ENCODE measurements at places on chromosomes 5 and 9. TPM values are rescaled to one million over a fixed set of nuclear protein-coding genes. Genes with fewer than 3 reads are reported as not detected.

DNA sequence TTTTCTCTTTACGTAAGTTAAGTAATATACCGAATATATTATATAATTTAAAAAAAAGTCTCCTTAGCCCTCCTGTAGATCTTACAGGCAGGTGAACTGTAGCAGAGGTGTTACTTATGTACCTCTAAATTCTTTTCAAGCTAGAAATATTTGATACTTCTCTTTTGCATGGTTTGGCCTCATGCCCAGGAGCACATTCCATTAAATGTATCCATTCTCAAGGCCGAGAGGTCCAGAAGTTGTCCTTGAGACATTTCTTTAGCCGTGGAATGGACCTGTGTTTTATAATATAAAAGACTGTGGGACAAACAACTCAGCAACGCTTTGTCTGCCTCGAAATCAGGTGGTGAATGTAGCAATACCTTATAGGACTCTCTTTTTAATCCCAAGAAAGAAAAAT, 184.5 kb downstream of the TRIO start:
- no peak for DNase-seq

Gene STING1
- total RNA-seq, result 10.7 TPM

- DNase-seq, result peak; percentile 14
These were observed 16.7 kb upstream of the COMMD10 start for GRCh38 chr5:116068028-116068632.

GRCh38 chr5:5645891-5646290, 223.4 kb downstream of the ICE1 start:
- no peak for DNase-seq

Gene EMB
- total RNA-seq, result 72.9 TPM

Gene NOP16
- total RNA-seq, result 8.7 TPM

DNA sequence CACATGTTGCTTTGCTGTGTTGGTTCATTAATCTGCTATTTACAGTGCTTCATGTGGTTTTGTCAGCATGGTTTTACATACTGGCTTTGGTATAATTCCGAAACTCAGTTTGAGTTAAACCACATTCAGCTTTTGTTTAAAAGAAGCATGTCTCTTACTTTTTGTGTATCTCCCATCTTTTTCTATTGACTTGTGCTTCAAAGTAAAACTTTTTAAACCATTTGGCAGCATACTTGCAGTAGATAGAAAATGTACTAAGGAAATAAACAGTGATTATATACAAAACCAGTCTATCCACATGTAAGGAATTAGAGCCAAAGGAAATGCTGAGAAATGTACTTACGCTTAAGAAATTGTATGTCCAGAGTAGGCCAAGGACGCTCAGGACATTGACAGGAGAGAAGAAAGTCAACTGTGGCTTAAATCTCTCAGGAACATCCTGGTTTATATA, 286.9 kb downstream of the ARHGEF28 start:
- no peak for DNase-seq

- no peak for DNase-seq
These were observed 12.5 kb upstream of the SSBP2 start for GRCh38 chr5:81763294-81763928.

- DNase-seq, result no peak
These were observed 26.4 kb downstream of the ANXA6 start for GRCh38 chr5:151130922-151131891.

Gene TAF11L10
- total RNA-seq, result not detected

DNA sequence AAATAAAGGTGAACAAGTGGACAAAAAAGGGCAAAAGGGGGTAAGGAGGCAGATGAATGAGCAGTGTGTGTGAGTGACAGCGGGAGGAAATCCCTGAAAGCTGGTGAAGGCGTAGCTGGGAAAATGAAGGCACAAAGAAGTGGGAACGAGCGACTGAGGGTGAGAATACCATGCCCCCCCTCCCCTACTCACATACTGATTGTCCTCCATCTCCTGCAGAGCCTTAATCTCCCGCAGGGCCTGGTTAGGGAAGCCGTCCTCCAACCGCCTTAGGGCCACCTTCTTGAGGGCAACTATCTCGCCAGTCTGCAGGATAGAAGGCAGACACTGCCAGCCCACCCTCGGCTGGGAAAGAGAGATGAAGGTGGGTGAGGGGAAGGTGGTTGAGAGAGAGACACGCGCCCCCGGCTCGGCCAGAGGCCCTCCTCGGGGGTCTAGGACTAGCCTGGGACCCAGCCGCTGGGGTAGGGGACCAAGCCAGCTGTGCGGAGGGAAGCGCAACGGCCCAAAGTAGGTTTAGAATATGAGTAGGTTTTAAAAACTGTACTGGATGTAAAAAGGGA, 522 bp downstream of the CDK20 start:
- peak; percentile 6 for DNase-seq

GRCh38 chr5:172096207-172096940, 89.9 kb upstream of the FBXW11 start:
- DNase-seq, result no peak

- DNase-seq, result peak; percentile 27
These were observed 102.5 kb upstream of the PANK3 start for GRCh38 chr5:168681556-168682183.
